ENCODE measurements at places on chromosomes 12 and 14. TPM values are rescaled to one million over a fixed set of nuclear protein-coding genes. Genes with fewer than 3 reads are reported as not detected.

- no peak overlapping the region for H3K27ac ChIP-seq
- H3K27me3 ChIP-seq, result no peaks in the 10 kb centered on the region
- H3K4me3 ChIP-seq, result no peak overlapping the region
These were observed 233.4 kb downstream of the IPO8 start for GRCh38 chr12:30462249-30462648.

- H3K4me1 ChIP-seq, result peaks cover 5% of the 10 kb centered on the region
- H3K27ac ChIP-seq, result no peak overlapping the region
- no peak for DNase-seq
- H3K27me3 ChIP-seq, result no peaks in the 10 kb centered on the region
- no peaks in the 10 kb centered on the region for H3K36me3 ChIP-seq
- H3K4me3 ChIP-seq, result no peak overlapping the region
These were observed 66.1 kb downstream of the DYRK2 start for GRCh38 chr12:67714648-67715047.

- no peaks in the 10 kb centered on the region for H3K36me3 ChIP-seq
- no peak overlapping the region for H3K4me3 ChIP-seq
- H3K27me3 ChIP-seq, result no peaks in the 10 kb centered on the region
- DNase-seq, result no peak
- peaks cover 6% of the 10 kb centered on the region for H3K4me1 ChIP-seq
These were observed 4.2 kb upstream of the CDC42BPB start for GRCh38 chr14:103061482-103061976.

- no peak for DNase-seq
- no peak overlapping the region for H3K4me3 ChIP-seq
- no peaks in the 10 kb centered on the region for H3K36me3 ChIP-seq
- no peaks in the 10 kb centered on the region for H3K4me1 ChIP-seq
- H3K27ac ChIP-seq, result no peak overlapping the region
These were observed 219.8 kb upstream of the ATP2B1 start for GRCh38 chr12:89928467-89928866.

GRCh38 chr12:104138797-104139152, 765 bp upstream of the NFYB start:
- peak; percentile 40 for DNase-seq
- peak overlapping the region; percentile 33 for H3K4me3 ChIP-seq
- no peaks in the 10 kb centered on the region for H3K36me3 ChIP-seq
- H3K27ac ChIP-seq, result peak overlapping the region; percentile 97
- peaks cover 37% of the 10 kb centered on the region for H3K4me1 ChIP-seq

DNA sequence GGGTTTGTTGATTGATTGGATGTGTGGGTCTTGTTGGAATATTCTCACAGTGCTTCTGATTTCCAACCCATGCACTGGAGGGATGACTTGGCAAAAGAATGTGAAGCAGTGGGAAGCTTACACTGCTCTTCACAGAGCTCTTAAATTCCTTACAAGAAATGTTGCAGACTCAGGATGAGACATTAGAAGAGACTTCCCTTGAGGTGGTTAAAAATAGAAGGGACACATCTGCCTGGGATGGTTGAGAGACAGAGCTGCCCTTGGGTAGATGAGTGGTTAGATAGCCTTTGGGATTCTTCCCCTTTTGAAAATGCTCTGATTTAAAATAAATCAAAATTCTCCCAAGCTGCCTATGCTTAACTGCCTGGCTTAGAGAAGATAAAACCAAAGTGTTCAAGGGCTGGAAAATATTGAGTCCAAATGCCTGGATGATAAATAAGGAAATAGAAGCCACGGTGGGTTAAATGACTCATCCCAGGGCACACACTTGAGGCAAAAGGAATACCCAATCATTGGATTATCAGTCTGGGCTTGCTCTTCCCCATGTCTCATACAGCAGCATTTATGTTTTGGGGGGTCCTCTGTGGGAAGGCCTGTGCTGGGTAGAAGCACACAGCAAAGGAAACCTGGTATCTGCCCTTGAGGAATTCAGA, 264.3 kb downstream of the AKAP6 start:
- no peak overlapping the region for H3K27ac ChIP-seq
- no peaks in the 10 kb centered on the region for H3K4me1 ChIP-seq
- no peaks in the 10 kb centered on the region for H3K27me3 ChIP-seq
- H3K4me3 ChIP-seq, result no peak overlapping the region
- peak; percentile 48 for DNase-seq

- peak; percentile 55 for DNase-seq
- peaks cover 20% of the 10 kb centered on the region for H3K4me1 ChIP-seq
- peak overlapping the region; percentile 61 for H3K27ac ChIP-seq
- H3K4me3 ChIP-seq, result no peak overlapping the region
- H3K27me3 ChIP-seq, result no peaks in the 10 kb centered on the region
These were observed 24.4 kb downstream of the IRF2BPL start for GRCh38 chr14:77003960-77004710.

DNA sequence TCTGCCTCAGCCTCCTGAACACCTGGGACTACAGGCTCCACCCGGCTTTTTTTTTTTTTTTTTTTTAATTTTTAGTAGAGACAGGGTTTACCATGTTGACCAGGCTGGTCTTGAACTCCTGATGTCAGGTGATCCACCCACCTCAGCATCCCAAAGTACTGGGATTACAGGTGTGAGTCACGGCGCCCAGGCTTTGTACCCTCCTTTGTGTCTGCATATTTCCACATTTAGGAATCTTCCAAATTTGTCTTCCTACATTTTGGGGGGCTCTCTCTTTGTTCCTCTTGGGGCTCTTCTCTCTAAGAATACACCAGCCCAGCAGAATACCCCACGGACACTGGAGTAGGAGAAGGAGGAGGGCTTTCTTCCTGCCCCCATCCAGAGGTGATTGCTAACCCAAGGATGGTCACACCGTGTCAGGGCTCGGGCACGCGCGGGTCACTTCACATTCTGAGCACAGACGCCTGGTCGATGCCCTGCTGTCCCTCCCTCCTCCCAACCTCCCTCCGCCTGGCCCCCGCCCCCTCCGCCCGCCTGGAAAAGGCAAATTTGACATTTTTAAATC, 2.1 kb upstream of the DNAJC22 start:
- DNase-seq, result no peak
- H3K36me3 ChIP-seq, result no peaks in the 10 kb centered on the region
- H3K4me1 ChIP-seq, result peaks cover 19% of the 10 kb centered on the region
- H3K27me3 ChIP-seq, result peaks cover 100% of the 10 kb centered on the region
- peak overlapping the region; percentile 38 for H3K4me3 ChIP-seq
- no peak overlapping the region for H3K27ac ChIP-seq

- H3K4me1 ChIP-seq, result no peaks in the 10 kb centered on the region
- H3K27ac ChIP-seq, result no peak overlapping the region
- no peak for DNase-seq
- no peak overlapping the region for H3K4me3 ChIP-seq
These were observed 76.8 kb upstream of the CISTR start for GRCh38 chr12:53828598-53828997.

GRCh38 chr14:59268858-59269257, 80.4 kb downstream of the DAAM1 start:
- no peak overlapping the region for H3K4me3 ChIP-seq
- H3K36me3 ChIP-seq, result peaks cover 2% of the 10 kb centered on the region
- DNase-seq, result no peak
- H3K4me1 ChIP-seq, result no peaks in the 10 kb centered on the region

DNA sequence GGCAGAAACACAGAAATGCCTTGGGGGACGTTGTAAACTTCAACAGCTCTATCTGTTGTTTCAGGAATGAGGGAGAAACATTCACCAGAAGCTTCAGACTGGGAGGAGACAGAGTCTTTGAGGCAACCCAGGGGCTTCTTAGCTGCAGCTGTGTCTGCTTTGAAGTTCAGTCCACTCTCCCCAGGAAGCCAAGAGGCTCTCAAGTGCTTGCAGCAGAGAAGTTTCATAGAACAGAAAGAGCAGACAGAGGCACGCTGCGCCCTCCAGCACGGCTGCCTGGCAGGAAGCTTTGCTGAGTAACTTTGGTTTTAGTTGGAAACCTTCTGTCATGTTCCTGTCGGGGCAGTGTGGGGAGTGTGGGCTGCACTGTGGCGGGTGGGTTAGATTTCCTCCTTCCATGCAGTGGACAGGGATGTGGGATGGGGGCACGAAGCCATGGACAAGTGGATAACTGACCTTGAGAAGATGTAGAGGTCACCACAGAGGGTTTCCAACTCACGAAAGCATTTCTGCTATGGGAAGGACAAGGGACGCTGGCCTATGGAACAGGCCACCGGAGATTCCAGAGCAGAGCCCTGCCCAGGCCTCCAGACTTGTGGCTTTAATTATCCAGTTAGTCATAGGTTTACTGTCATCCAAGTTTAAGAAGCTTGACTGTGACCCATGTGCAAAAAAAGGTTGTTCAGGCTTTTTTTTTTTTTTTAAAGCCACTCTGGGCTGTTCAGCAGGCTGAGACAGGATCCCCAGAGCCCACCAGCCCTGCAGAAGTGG, 107.7 kb downstream of the ARF6 start:
- no peak overlapping the region for H3K4me3 ChIP-seq
- peaks cover 35% of the 10 kb centered on the region for H3K4me1 ChIP-seq
- DNase-seq, result peak; percentile 88

- DNase-seq, result no peak
- no peaks in the 10 kb centered on the region for H3K4me1 ChIP-seq
- H3K27me3 ChIP-seq, result no peaks in the 10 kb centered on the region
These were observed 1211.4 kb downstream of the VRK1 start for GRCh38 chr14:98008381-98009113.

DNA sequence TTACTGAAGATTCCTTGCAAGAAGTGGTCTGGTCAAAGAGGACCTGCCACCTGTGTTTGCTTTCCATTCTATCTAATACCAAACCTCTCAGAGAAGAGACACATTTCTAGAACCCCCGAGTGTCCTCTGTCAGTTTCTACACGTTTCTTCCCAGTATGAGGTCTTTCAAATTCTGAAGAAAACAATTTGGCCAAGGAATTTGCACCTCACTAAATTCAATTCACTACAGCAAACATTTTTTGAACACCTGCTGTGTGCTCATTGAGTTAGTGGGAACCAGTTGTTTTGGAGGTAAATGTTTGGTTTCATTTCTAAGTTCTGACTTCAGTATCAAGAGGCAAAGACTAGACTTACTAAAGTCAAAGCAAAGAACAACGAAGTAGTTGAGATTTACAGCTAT, 19.4 kb downstream of the GPR19 start:
- H3K27me3 ChIP-seq, result no peaks in the 10 kb centered on the region
- H3K36me3 ChIP-seq, result no peaks in the 10 kb centered on the region
- H3K4me1 ChIP-seq, result no peaks in the 10 kb centered on the region
- no peak for DNase-seq
- H3K4me3 ChIP-seq, result no peak overlapping the region

DNA sequence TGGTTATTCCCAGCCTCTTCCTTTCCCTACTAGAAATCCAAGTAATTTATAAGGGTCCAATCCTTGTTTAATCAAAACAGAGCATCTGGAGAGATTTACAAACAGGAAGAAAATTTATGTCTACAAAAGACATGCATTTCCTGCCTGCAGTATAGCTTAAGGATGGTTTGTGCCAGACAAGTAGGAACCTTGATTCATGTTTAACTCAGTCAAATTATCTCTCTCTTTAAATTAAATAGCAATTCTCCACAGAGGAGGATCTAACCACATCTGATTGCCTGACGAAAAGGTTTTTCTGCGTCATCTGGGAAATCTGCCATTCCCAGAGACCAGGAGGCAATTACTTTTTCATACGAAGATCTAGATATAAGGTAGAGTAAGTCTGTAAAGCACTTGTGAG, 105.2 kb downstream of the ZFC3H1 start:
- H3K4me3 ChIP-seq, result no peak overlapping the region
- no peak overlapping the region for H3K27ac ChIP-seq
- H3K4me1 ChIP-seq, result peaks cover 6% of the 10 kb centered on the region
- no peak for DNase-seq
- no peaks in the 10 kb centered on the region for H3K36me3 ChIP-seq

The CLEC4D gene
- 0.56 TPM for total RNA-seq

The CLEC9A gene
- not detected for total RNA-seq

The CD9 gene
- total RNA-seq, result 11.6 TPM

The PPP4R4 gene
- 0.78 TPM for total RNA-seq

The CISTR gene
- total RNA-seq, result not detected

The CFAP54 gene
- total RNA-seq, result 0.78 TPM
